ENCODE measurements at places on chromosomes 12 and 14. TPM values are rescaled to one million over a fixed set of nuclear protein-coding genes. Genes with fewer than 3 reads are reported as not detected.

DNA sequence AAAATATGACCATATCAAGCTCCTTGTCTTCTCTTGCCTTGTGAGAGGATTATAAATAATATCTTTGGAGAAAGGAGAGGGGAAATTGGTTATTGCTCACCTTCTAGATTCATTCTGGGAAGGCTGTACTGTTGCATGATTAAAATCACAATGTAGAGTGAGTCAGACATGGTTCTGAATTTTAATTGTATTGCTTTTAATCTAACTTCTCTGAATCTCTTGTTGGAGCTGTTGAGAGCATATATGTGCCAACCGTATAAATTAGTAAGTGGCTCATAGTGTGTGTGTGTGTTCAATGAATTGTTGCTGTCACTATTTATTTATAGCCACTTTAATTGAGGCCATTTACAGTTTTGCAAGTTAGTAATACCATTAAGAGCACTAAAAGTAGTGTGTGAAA, 56.1 kb downstream of the KCNJ8 start:
- no peak for DNase-seq

GRCh38 chr12:69083689-69084088, 150.7 kb upstream of the CPM start:
- no peak for DNase-seq

GRCh38 chr12:101859664-101860607, 17.4 kb upstream of the DRAM1 start:
- no peak for DNase-seq

- DNase-seq, result no peak
These were observed 61.8 kb downstream of the FBXL14 start for GRCh38 chr12:1532375-1533165.

DNA sequence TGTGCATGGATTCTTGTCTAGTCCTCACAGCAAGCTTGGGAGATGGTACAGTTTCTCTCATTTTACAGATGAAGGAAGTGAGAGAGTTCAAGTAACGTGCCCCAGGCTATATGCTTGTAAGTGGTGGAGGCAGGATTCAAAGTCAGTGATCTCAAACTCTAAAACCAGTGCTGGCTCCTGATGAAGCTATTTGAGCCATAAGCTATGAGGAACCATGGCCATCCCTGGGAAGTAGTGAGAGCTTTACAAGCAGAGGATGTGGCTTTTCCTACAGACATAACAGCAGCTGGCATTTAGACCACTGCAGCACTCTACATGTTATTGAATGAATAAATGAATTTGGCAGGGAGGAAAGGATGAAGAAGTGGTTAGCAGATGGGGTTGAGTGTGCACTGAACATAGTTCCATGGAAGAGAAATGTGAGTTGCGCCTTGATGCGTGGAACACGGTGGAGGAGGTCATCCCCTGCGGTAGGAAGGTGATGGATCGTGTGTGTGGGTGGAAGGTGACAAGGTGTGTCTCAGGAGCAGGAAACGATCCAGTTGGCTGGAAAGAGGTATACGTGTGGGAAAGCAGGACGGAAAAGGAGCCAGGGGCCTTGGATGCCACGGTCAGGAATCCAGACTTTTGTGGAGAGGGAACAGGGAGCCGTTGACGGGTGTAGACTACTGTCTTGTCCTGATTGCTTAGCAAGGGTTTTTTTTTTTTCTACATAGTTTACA, 65.2 kb downstream of the RFX4 start:
- DNase-seq, result no peak

- no peak for DNase-seq
These were observed 2.3 kb downstream of the DGLUCY start for GRCh38 chr14:91115986-91116770.

- no peak for DNase-seq
These were observed 28.2 kb downstream of the TSPAN19 start for GRCh38 chr12:85007836-85008235.

The EML5 gene
- total RNA-seq, result 0.36 TPM
